ENCODE measurements at places on chromosomes 2 and 18. TPM values are rescaled to one million over a fixed set of nuclear protein-coding genes. Genes with fewer than 3 reads are reported as not detected.

- H3K36me3 ChIP-seq, result no peaks in the 10 kb centered on the region
- no peaks in the 10 kb centered on the region for H3K27me3 ChIP-seq
- no peak overlapping the region for H3K4me3 ChIP-seq
- H3K4me1 ChIP-seq, result no peaks in the 10 kb centered on the region
- H3K27ac ChIP-seq, result no peak overlapping the region
- no peak for DNase-seq
Measured at GRCh38 chr2:234060236-234060635, 9.7 kb downstream of the SPP2 start.

The IL1RN gene
- not detected for total RNA-seq

The TUBA3E gene
- total RNA-seq, result 0.66 TPM

- H3K4me3 ChIP-seq, result no peak overlapping the region
- no peaks in the 10 kb centered on the region for H3K27me3 ChIP-seq
- no peaks in the 10 kb centered on the region for H3K4me1 ChIP-seq
- no peak overlapping the region for H3K27ac ChIP-seq
- peaks cover 20% of the 10 kb centered on the region for H3K36me3 ChIP-seq
Measured at GRCh38 chr2:105294844-105295481, 34.6 kb downstream of the TGFBRAP1 start.

The POTEC gene
- not detected for total RNA-seq

The UGT1A4 gene
- not detected for total RNA-seq

- H3K36me3 ChIP-seq, result no peaks in the 10 kb centered on the region
- no peaks in the 10 kb centered on the region for H3K27me3 ChIP-seq
Measured at GRCh38 chr18:40292985-40293710, 1661.9 kb upstream of the PIK3C3 start.

Measured in GM23338 (cell line).